ENCODE measurements at places on chromosomes 11 and 22.

- DNase-seq = no peak
Observed at GRCh38 chr11:84130646-84131427, 844.7 kb upstream of the CCDC90B start.

GRCh38 chr22:44546686-44547310, 48.8 kb upstream of the RTL6 start:
- no peak for DNase-seq

DNA sequence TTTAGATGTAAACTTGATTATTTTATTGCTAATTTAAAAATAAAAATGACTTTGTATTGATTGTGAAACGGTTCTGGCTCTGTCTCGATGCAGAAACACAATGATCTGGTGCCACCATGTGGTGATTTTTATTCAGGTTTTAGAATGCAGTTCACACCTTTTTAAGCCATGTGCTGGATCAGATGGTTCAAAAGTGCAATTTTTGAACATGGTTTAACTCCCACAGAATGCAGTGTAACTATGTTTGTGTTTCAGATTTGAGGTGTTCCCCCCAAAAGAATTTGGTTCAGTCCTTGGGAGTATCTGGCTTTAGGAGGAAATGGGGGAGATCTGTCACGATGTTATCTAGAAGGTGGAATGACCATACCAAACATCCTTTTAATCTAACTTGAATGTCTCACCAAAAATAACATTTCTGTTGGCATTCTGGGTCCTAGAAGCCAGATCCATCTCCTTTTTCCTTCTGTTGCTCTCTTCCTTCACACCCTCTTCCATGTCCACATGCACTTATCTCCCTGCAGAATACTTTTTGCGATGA, 7.9 kb downstream of the MRPL16 start:
- peak; percentile 75 for DNase-seq

- DNase-seq = peak; percentile 17
Observed at GRCh38 chr11:43358279-43358800, 380 bp upstream of the TTC17 start.

GRCh38 chr22:38255697-38256096, 17.1 kb downstream of the TMEM184B start:
- DNase-seq = no peak

- DNase-seq = peak; percentile 77
Observed at GRCh38 chr22:36197065-36197440, 4.6 kb downstream of the APOL4 start.

GRCh38 chr11:134656861-134657540, 245.0 kb upstream of the B3GAT1 start:
- DNase-seq = no peak

- DNase-seq = no peak
Observed at GRCh38 chr11:69439127-69439526, 42.3 kb upstream of the LINC01488 start.

DNA sequence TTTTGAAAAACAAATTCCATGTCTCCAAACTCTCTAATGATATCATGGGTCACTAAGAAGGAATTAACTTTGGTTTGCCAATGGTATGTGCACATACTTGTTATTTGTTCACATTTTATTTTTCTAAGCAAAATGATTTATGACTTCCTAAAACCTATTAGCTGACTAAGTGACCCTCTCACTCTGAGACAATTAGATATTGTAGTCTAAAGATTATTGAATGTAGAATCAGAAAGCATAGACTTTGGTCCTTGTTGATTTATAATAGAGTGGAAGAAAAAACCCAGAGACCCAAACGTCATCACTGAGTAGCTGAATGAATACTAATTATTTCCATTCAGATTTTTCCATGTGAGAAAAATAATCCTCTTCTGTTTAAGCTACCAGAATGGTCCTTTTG, 243.5 kb upstream of the ANO3 start:
- peak; percentile 21 for DNase-seq

- no peak for DNase-seq
Observed at GRCh38 chr11:78127403-78127802, 12.0 kb downstream of the ALG8 start.

DNA sequence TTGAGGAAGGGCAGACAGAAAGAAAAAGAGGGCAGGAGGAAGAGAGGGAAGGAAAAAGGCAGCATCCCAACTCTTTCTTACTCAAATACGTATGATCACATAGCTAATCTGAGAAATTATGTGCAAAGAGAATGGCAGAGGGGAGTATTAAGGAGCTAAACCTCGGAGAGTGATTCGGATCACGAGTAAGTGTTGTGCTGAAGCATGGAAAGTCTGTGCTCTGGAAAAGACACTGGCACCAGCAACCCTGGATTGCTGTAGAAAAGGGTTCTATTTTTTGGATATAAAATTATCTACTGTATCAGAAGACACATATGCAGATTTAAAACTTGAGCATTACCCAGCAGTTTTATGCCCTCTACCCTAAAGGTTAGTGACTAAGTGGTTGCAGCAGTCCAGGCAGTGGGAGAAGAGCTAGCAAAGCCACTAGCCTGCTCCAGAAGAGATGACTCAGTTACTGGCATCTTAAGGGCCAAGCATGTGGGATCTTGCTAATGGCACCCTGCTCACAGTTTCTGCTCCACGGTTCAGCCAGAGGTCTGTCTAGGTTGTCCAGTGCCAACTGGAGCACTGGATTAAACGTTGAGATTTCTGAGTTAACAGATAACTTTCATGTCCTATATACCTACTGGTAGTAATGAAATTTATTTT, 151.7 kb downstream of the SWAP70 start:
- DNase-seq = peak; percentile 81

DNA sequence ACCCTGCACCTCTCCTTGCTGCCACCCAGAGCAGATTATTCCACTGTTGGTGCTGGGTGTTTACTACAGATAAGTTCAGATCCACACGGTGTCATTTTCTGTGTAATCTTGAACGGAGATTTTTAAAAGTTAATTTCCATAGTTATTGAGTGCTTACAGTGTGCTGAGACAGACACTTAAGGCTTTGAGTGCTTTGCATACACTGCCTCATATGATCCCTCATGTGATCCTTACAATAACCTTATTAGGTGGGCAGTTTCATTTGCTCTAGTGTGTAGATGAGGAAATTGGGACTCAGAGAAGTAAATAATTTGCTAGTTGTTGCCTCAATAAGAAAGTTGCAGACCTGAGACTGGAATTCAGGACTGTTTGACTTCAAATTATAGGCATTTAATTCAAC, 32.3 kb upstream of the ME3 start:
- DNase-seq = no peak

DNA sequence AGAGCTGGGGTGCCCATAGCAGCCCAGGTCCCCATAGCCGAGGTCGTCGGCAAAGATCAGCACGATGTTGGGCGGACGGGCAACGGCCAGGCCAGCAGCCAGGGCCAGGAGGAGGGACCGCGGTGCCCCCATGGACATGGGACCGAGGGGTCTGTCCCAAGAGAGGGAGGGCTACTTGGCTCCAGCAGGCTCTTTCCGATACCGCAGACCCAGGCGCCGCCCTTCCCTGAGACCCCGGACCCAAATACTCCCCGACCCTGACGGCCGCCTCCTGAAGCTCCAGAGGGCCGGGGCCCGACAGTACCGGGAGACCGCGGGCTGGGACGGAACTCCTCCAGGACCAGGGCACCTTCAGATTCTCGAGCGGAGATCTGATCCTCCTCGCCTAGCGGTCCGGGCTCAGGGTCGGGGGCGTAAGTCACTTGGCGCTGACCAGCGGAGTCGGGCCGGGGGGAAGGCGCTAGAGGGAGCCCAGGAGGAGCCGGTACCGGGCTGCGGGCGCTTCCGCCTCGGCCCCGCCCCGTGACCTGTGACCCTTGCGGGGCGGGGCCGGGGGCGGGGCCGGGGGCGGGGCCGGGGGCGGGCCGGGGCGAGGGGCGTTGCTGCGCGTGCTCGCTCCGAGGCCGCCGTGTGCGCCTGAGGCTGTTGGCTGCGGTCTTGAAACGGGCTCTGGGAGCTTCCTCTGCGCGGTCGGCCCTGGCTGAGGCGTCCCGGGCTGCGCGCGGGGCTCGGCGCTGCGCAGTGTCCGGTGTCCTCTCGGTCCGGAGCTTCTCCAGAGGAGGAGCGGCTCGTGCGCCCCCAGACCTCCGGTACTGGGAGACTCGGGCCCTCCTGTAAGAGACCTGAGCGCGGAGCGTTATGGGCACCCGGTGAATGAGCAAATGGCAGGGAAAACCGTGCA, at the start of gene ARSA:
Gene ARSA (minus strand): TSS at position 511 of the 901 bp plus-strand sequence. CDS start 373 bp downstream, at position 138.
- DNase-seq = peak; percentile 89

DNA sequence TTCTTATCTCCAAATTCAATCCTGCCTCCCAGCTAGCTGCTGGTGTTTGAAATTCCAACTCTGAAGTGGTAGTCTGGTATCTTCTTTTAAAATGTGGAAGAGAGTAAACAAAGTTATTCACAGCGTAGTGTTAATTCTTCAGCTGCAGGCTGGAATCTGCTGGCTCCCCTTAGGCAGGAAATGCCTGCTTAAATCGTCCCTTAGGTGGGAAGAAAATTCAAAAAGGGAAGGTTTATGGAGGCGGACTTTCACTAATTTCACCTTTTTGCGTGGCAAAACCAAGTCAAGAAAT, 439.0 kb upstream of the CCDC90B start:
- no peak for DNase-seq

GRCh38 chr11:62705880-62706849, 1.1 kb downstream of the BSCL2 start:
- DNase-seq = peak; percentile 96

GRCh38 chr22:17096071-17096470, 11.3 kb downstream of the IL17RA start:
- DNase-seq = no peak

GRCh38 chr22:23693979-23694680, 3.3 kb downstream of the RGL4 start:
- no peak for DNase-seq

DNA sequence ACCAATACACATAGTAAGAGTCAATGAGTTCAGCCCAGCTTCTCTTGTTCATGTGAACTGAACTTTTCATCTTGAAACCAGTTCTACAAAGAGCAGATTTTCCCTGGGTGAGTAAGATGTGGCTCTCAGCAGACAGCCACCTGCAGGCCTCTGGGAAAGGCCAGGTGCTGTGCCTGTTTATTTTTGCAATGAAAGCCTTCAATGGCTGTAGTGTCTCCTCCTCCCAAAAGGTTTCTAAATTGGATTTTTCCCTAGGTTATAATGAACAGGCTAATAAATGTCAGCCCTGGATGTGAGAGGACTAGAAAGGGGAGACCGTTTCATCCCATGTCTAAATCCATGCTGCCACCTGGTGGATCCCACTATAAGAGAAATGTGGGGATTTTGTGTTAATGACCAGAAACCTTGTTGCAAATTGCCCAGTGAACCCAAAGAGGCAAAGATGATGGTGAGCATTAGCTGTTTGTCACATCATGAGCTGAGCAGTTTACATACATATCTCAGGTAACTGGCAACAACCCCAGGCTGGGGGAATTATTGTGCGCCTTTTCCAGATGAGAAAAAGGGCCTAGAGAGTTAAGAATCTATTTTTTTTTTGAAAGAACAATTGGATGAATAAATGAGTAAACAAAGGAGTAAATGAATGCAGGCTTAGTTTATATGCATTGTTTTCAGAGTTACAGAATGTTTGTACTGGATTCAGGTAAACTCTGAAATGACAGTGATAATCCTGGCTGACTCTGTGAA, 12.7 kb downstream of the C11orf91 start:
- DNase-seq = peak; percentile 84

GRCh38 chr22:46769191-46769675, 6.8 kb downstream of the TBC1D22A start:
- DNase-seq = no peak

DNA sequence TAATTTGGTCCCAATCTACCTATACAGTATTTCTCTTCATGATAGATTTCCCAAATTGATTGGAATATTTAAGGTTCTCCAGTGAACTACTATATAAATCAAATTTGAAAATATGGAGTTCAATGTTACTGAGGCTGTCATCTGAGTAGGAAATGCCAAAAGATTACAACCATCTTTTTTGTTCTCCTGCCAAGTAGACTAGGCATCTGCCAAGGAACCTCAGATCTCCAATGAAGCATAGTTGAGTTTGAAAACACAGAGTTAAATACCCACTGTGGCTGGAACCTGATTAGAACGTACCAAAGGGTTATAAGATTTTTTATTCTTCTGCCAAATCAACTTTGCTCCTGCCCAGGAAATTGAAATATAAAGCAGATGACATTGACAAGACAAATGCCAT, 330.9 kb downstream of the CNTN5 start:
- DNase-seq = no peak

GRCh38 chr11:62438641-62439040, 19.8 kb downstream of the SCGB1A1 start:
- DNase-seq = no peak

GRCh38 chr11:44065161-44065661, 859 bp upstream of the ACCS start:
- peak; percentile 8 for DNase-seq

- peak; percentile 69 for DNase-seq
Observed at GRCh38 chr22:27637604-27638003, 164.0 kb downstream of the MN1 start.

DNA sequence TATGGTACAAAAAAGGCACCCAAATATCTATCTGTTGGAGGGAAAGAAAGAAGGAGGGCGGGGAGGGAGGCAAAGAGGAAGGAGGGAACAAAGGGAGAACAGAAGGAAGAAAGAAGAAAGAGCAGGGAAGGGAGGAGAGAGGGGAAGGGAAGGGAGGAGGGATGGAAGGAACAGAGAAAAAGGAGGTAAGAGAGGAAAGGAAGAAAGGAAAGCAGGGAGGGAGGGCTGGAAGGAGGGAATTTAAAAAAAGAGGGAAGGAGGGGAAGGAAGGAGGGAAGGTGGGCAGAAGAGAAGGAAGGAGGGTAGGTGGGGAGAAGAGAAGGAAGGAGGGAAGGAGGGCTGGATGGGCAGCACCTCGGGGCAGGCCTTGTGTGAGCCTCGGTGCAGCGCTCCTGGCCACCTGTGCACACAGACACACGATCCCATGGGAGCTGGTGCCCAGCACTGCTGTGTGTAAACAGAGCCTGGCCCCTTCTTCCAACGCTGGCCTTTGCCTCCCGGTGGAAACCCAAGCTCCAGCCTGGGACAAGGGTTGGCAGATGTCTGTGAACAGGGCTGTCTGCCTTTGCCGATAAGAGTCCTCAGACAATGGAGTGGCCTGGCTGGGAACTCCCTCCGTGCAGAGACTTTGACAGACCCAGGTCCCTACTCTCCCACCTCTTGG, 23.2 kb downstream of the SMIM38 start:
- DNase-seq = no peak

DNA sequence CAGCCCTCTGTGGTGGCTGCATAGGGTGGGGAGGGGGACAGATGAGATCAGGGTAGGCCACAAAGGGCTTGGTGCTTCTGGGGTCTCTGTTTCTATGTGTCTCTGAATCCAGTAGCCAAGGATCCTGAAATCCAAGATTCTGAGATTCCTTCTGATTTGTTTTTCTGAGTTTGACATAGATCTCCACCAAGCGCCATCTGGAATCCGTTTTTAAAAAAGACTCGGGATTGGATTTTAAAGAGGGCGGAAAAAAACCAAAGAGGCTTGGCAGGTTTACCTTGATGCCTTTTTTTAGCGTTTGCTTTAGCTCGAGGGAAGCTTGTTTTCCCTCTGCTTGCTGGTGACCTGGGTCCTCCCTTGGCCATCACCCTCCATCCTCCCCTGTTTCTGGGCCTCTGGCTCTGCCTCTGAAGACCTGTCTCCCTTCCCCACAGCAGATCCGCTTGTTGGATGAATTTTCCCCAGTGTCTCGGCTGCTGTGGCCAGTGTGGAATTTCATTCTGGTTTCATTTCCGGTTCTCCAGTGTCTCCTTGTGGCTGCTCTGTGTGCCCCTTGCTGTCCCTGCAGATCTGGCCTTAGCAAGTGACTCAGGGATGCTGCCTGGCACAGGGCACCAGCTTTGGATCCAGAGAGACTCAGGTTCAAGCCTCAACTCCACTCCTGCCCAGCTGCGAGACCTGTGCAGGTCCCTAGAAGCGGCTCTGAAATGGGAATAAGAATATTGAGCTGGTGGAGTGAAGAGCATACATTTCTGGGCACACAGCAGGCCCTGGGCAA, 15.1 kb downstream of the SYNGR1 start:
- DNase-seq = peak; percentile 57

Data from ELR (cell line).